ENCODE measurements at places on chromosomes 5 and 9. TPM values are rescaled to one million over a fixed set of nuclear protein-coding genes. Genes with fewer than 3 reads are reported as not detected.
A peak's percentile ranks its signal among the peaks of the same experiment; 100 is the strongest.

DNA sequence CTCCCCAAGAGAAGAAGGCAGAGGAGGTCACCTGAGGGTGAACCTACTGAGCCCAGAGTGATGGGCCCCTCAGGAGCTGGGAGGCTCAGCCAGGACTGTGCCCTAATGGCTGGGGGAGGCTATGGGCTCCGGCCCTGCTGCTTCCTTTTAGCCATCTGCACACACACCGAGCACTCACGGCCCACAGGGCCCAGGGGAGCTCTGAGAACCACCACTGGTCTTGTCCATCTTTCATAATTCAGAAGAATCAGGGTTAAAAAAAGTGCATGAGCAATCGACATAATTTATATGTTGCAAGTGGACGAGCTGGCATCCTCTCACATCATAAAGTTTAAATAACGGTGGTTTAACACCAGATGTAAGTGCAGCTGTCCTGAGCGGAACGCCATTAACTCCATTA lies 162.1 kb downstream of the FSTL4 start:
- DNase-seq, result no peak

STPG3 gene
- not detected for total RNA-seq

KIF20A gene
- total RNA-seq, result 59.1 TPM

ELOVL7 gene
- total RNA-seq, result 0.31 TPM

HCN1 gene
- total RNA-seq, result not detected

GRCh38 chr5:139740138-139740991 lies 55.2 kb upstream of the PSD2 start:
- DNase-seq, result no peak

GRCh38 chr9:132878695-132879456 lies at the start of gene SPACA9:
Gene SPACA9 (plus strand): TSS chr9:132878898. CDS start chr9:132883948, 5,050 bp downstream.
- peak; percentile 24 for DNase-seq
